ENCODE measurements at places on chromosomes 12 and 14.

GRCh38 chr12:124422570-124423523 lies 128.0 kb downstream of the RFLNA start:
- DNase-seq: no peak

- DNase-seq: no peak
Observed at GRCh38 chr14:46378248-46378647, 273.3 kb downstream of the RPL10L start.

DNA sequence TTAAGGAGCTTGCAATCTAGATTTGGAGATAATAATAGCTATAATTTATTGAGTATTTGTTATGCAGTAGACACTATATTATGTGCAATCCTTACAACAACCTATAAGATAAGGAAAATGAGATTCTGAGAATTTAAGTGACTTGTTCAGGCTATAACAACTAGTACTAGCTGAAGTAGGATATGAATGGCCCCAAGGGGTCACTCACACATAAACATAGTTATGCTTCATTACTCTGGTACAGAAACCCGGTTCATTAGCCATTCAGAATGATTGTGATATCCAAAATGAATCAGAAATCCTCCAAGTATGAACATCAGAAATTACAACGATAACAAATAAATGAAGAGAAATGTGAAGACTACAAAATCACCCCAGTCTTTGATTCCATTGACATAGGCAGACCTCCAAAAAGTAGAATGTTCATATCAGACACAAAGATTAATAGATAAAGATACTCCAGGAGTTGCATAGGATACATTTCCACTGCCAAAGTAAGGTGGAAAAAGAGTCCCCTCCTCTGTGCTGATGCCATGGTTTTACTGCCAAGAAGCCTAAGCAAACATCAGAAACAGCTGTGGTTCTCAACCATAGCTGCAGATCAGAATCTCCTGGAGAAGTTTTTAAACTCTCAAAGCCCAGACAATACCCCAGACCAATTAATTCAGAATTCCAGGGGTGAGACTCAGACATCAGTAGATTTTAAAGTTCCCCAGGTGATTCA lies 8.6 kb upstream of the NID2 start:
- DNase-seq: no peak

DNA sequence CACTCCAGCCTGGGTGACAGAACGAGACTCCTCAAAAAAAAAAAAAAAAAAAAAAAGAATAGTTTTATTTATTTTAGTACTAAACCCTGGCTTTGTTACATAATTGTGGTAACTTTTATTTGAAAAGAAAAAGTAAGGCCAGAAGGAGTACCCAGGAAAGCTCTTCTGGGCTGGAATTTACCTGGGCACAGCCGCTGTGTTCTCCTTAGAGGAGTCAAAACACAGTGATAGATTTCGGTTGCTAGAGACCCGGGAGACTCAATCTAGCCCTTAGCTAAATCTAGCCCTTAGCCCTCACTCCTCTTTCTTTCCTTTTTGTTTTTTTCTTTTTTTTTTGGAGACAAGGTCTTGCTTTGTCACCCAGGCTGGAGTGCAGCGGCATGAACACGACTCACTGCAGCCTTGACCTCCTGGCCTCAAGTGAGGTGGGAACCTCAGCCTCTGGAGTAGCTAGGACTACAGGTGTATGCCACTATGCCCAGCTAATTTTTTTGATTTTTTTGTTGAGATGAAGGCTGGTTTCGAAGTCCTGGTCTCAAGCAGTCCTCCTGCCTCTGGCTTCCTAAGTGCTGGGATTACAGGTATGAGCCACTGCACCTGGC lies 49.7 kb downstream of the SYNE2 start:
- no peak for DNase-seq

DNA sequence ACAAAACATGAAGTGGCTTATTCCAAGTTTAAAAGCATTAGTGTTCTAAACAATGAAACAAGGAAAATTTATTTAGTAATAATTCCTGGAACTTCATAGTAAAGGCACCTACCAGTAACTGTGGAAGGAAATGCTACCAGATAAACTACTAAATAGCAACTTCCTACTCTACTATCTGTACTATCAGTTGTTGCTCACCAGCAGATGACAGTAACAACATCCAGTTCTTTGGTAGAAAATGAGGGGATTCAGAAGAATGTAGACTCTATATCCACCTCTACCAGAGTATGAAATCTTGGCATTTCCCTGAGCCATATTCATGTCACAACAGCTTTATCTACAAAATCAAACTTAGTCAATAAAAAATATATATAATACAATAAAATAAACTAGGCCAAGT lies 3.1 kb downstream of the ENTPD5 start:
- no peak for DNase-seq

GRCh38 chr12:28440081-28440608 lies 249.9 kb downstream of the CCDC91 start:
- no peak for DNase-seq
